NCI-H2227 treated with DMSO at 0.1 percent for 48 hours (cell line): ENCODE measurements at places on chromosomes 1 and 21.

- DNase-seq: no peak
Observed at GRCh38 chr1:59220356-59220755, 76.5 kb upstream of the FGGY start.

- DNase-seq: no peak
Observed at GRCh38 chr1:201019321-201019977, 4.1 kb downstream of the KIF21B start.

GRCh38 chr1:183318433-183318832 is 99.7 kb downstream of the NMNAT2 start:
- DNase-seq: no peak

DNA sequence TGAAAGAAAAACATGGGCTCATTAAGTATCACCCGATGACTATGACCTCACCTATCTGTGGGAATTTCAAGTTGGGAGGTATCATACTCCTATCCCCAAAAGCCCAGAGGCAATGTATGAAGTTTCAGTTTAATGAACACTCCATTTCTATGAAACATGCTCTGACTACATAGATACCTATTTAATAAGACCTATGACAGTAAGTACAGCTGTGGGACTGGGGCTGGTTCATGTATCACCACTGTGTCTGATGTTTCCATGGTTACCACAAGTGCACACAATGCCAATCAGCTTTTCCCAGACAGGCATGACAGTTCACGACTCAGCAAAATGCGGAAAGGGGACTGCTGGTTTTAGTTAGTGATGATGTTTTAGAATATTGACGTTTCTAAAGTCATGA is 167.7 kb downstream of the SIPA1L2 start:
- no peak for DNase-seq

- peak; percentile 65 for DNase-seq
Observed at GRCh38 chr21:20996421-20997310, 1.5 kb upstream of the NCAM2 start.

GRCh38 chr1:155278689-155279160 is 1.5 kb downstream of the HCN3 start:
- no peak for DNase-seq

- DNase-seq: peak; percentile 79
Observed at GRCh38 chr21:16535102-16535422, 805.3 kb downstream of the USP25 start.

- no peak for DNase-seq
Observed at GRCh38 chr1:40243351-40243750, 4.4 kb upstream of the TMCO2 start.

DNA sequence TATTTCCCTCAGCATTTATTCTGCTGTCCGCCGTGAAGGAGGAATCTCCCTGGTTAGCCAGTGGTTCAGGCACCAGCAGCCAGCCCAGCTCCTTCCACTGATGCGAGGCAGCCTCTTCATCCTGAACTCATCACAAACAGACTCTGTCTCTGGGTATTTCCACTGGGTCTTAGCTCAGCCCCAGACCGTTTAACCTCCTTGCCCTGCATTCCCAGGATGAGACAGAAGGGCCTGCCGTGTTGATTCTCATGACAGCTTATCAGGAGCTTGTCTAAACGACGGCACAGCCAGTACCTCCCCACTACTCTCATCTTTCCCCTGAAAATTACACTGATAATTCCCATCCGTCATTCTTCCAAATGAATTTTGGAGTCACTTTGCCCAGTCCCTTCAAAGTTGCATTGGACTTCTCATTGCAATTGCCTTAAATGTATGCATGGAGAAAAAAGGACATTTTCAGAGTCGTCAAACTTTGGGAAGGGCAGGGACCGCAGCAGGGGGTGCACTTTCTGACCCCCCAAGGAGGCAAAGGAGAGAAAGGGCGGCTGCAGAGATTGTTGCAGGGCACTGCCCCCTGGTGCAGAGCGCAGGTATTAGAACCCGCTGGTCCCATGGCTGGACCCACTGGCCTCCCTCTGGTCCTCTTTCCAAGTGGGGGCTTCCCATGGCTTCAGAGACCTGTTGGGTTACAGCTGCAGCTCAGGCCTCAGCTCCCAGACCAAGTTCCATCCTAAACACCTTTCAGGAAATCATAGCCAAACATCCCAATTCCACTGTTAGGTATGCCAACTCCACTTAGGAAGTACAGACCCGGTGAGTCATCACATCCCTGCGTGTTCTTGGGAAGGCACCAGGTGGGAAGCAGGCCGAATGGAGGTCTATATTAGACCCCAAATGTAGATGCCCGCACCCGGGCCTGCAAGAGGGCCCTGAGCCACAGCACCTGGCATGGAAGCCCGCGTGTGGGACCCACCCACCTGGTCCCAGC is 3.7 kb upstream of the MEGF6 start:
- no peak for DNase-seq

GRCh38 chr1:40825435-40825788 is 36.8 kb downstream of the CITED4 start:
- no peak for DNase-seq

DNA sequence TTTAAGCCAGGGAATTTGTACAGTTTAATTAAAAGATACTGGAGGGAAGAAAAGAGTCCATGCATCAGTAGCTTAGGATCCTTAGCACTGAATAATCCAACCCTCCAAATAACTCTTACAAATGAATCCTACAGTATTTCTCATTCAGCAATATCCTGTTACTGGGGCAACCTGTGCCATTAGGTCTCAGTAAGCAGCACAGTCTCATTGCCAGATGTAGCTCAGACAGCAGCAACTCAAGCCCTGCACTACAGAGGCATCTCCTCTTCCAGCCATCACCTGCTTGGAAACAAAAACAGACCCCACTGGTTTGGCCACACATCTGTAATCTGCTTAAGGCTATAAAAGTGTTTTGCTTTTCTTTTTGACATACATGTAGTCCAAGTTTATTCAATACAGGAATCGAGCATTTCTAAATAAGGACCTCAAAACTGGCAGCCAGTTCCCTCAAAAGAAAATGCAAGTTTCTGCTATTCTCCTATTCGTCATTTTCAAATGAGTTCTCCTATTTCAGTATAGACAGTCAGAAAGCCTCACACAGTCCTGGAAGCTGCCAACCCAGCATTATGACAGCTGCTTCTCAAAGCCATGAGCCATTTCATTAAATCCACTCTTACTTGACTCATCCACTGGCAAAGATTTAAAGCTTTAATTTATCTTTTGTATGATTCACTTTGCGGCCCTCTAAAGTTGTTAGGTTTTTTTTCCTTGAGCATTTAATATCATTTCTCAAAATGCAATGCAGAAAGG is 129.0 kb downstream of the APP start:
- no peak for DNase-seq

DNA sequence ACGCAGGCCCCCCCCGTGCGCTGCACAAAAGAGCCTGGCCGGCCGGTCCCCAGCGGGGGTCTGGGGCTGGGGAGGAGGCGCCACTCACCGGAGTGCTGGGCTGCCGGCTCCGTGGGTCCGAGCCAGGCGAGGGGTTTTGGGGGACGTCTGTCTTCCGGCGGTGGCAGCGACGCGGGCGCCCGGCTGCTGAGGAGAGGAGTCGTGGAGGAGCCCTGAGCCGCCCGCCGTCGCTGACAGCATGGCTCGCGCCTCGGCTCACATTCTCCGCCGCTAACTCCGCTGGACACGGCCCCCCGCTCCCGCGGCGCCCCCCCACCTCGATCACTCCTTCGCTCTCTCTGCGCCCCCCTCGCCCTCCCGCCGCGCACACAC is 649 bp downstream of the AHDC1 start:
- DNase-seq: no peak

GRCh38 chr1:209172286-209172685 is 411.2 kb upstream of the CAMK1G start:
- no peak for DNase-seq

DNA sequence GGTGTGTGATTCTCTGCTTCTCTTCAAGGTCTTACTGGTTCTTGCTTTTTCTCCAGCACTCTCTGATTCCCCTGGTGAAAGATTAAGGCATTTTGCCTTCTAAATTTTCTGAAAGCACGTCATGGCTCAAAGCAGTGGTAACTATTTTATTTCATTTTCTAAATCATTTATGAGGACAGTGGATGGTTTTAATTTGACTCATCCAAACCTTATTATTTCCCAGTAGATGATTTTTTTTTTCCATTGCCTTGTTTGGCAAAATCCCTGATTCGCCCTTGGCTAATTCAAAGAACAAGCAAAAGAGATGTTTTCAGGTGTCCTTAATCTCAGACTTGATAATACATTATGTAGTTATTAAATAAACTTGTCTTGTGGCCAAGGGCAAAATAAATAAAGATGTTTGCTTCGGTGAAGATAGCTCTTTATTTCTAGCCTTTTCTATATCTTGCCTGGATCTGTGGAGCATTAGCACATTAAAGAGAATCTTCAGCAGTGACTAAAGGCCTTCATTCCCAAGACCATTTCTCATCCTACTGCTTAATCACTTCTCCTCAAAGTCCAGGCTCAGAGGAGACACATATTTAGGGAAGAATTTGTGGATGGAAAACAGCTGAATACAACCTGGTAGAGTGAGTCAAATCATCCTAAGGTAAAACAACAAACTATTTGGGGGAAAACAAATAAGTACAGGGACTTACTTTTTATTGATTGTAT is 359.8 kb downstream of the DUSP10 start:
- no peak for DNase-seq

DNA sequence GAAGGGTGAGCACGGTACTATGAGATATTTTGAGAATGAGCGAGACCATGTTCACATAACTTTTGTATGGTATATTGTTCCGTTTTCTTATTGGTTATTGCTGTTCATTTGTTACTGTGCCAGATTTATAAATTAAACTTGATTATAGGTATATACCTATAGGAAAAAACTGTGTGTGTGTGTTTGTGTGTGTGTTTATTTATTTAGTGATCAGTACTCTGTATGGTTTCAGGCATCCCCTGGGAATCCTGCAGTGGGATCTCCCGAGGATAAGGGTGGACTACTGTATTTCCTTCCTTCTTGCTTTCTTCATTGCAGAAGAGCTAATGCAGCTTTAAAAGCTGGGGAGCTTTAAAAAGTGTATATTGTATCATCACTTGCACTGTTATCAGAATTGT is 8.0 kb upstream of the ASH1L start:
- no peak for DNase-seq

DNA sequence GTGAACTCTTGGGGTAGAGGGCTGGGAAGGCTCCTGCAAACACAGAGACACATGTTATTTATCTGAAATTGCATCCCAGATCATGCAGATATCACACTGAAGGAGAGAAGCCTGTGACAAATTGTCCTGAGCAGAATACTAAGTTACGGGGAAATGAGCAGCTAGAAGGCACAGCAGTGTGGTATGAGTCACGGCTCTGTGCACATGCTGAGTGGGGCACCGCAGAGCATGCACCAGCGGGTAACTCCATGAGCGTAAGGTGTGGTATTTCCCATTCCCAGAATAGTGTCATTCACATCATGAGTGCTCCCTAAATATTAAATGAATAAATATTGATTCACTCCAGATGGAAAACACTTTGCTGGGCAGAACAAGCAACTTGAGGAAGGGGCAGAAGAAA is 21.3 kb upstream of the FCRL2 start:
- DNase-seq: no peak

DNA sequence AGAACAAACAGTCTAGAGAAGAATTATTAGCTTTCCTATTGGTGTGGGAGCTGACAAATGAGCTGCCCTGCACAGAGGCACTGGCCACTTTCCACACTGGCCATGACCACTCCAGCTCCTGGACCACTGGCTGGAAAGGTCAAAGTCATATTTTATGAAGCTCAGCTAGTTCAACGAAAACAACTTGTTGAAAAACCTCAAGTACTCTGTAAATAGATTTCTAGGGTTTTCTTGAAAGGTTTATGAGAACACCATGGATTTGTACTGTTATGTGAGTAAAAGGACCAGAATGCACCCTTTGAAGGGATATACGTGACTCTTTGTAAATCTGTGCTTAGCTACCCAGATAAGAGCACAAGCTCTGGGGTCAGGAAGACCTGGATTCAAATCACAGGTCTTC is 54.5 kb upstream of the FGGY start:
- no peak for DNase-seq

DNA sequence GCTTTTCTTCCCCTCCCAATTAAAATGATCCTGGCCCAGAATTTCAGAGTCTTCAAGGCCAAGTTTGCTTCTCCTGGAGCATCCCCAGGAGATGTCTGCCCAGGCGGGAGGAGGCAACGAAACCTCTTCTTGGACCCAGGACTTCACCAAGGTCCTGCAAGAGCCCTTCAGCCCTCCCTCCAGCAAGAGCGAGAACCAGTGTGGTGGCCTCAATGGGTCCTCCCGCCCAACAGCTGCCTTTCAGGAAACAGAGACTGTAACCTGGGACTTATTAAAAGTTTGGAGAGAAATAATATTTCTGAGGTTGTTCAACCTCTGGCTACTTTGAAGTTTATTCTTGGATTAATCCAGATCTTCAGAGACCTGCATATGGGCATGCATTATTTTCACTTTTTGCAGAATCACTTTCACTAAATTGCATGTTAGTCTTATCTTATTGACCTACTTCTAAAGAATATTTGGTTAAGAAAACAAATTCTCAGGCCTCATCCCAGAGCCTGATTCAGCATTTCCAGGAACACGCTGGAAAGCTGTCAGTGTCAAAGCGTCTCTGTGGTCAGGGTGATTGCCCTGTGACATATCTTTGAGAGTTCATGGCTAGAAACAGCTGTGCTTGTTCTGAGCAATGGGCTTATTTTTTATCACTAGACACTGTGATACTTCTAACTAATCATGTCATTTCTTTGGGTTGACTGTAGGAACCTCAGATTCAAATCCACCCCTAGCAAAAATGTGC is 66.0 kb upstream of the CLDN14 start:
- DNase-seq: no peak

DNA sequence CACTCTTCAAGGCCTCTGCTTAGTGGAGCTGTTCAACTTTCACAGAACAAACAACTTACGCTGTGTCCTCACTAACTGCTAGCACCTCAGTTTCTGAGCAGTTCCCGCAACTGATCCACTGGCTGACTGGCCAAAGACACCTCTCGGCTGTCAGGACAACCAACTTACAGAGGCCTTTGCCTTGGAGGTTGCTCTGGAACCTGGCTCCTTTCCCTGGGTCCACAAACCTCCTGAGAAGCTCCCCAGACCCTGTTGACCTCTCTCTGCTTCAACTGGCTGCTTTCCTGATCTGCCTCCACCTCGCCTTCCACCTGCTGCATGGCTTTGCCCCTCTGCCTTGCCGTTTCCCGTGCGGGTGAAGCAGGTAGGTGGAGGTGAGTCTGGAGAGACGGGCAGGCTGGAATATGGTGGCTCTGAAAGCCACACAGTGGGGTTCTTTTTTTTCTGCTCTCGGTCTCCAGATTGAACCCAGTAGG is 13.0 kb downstream of the BTBD19 start:
- no peak for DNase-seq

- DNase-seq: peak; percentile 6
Observed at GRCh38 chr1:214685906-214686305, 82.9 kb downstream of the CENPF start.

- DNase-seq: no peak
Observed at GRCh38 chr21:41503331-41503730, 4.6 kb downstream of the TMPRSS2 start.

DNA sequence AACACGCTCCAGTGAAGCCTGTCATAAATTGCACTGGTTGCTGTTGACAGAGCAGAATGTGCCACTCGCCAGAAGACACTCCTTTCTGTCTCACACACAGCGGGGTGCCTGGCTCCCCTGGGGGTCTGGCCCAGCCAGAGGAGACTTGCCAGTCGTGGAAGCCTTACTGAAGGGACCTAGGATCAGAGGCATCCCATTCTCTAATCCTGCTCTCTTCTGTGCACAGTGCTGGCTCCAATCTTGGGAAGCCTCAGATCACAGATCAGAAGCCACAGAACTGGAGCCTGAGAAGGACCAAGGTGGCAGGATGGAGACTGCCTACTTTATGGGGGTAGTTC is 1.4 kb downstream of the SLC9A1 start:
- no peak for DNase-seq
